ENCODE measurements at places on chromosomes 2 and 18.

GRCh38 chr2:238996331-238997136, 148.6 kb downstream of the TWIST2 start:
- DNase-seq: no peak

GRCh38 chr2:136134126-136134525, 16.2 kb upstream of the CXCR4 start:
- DNase-seq: no peak

DNA sequence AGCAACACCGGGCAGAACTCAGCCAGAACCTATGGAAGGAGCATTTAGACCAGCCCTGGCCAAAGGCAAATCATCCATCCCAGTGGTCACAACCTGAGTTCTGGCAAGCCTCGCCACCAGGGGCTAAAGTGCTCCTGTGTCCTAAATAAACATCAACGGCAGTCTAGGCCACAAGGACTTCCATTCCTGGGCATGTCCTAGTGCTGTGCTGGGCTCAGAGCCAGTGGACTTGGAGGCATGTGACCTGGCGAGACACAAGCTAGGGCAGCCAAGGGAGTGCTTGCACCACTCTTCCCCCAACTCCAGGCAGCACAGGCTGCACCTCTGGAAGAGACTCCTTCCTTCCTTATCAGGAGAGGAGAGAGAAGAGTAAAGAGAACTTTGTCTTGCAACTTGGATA, 69.0 kb downstream of the ST6GAL2 start:
- DNase-seq: no peak

GRCh38 chr2:217247476-217247875, 387.6 kb upstream of the TNP1 start:
- no peak for DNase-seq

DNA sequence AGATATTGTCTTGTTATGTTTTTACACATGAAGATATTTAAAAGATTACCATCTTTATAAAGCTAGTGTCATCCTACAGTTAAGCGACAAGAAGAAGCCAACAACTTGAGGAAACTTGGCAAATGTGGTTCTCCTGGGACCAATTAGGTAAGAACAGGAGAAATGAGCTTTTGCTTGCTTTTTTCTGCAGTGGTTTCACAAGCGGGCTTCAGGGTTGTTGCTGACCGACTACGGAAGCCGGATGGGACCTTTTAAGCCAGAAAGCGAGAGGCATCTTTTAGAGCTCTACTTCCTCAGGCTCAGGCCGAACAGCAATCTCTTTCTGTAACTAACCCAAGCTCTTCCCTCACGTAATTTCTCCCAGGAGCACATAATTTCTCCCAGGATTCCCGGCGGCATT, 256.5 kb downstream of the CNTNAP5 start:
- DNase-seq: no peak

- DNase-seq: no peak
Observed at GRCh38 chr2:126864861-126865260, 33.8 kb upstream of the TEX51 start.

DNA sequence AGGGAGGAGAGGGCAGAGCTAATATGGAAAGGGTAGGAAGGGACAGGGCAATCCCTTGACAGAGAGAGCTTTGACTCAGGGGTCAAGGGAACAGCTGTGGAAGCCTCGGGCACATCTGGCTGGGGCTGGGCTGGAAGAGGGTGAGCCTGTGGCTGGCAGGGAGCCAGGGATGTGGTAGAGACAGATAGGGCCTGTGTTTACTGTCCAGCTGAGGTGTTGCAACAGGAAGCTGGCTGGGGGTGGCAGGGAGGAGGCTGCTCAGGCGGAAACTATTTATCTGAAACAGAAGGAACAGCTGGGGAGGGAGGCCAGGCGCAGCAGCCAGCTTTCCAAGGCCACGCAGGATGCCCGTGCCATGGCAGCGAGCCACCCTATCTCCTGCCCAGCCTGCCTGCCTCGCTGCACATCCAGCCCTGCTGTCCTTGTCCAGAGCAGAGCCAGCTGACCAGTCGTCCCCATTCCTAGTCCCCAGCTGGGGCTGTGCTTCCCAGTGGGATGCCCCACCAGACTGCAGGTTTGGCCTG, 264.7 kb downstream of the CYP26B1 start:
- peak; percentile 61 for DNase-seq

- DNase-seq: no peak
Observed at GRCh38 chr2:237323656-237324055, 90.3 kb downstream of the COL6A3 start.

GRCh38 chr2:3487432-3487831, 31.9 kb downstream of the ADI1 start:
- DNase-seq: no peak

DNA sequence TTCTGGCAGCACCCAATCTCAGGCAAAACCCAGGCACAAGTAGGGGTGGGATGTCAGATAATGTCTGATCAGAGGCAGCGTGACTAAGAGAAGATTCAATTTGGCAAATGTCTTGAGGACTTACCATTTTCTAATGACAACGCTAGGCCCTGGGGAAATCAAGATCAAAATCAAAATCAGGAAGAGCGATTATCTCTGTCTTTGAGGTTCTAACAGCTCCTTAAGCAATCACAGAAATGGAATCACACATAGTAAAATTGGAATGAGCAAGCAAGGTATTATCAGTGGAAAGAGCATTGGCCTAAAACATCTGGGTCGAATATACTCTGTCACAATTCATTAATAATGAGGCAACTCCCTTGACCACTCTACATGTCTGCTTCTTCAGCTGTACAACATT, 8.6 kb upstream of the SERPINB2 start:
- no peak for DNase-seq

DNA sequence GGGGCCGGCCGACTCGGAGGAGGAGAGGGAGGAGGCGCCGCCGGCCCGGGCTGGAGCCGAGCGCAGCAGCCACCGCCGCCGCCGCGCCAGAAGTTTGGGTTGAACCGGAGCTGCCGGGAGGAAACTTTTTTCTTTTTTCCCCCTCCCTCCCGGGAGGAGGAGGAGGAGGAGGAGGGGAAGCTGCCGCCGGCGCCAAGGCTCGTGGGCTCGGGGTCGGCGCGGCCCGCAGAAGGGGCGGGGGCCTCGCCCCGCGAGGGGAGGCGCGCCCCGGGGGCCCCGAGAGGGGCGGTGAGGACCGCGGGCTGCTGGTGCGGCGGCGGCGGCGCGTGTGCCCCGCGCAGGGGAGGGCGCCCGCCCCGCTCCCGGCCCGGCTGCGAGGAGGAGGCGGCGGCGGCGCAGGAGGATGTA, 316 bp downstream of the CRIM1 start:
- DNase-seq: no peak

DNA sequence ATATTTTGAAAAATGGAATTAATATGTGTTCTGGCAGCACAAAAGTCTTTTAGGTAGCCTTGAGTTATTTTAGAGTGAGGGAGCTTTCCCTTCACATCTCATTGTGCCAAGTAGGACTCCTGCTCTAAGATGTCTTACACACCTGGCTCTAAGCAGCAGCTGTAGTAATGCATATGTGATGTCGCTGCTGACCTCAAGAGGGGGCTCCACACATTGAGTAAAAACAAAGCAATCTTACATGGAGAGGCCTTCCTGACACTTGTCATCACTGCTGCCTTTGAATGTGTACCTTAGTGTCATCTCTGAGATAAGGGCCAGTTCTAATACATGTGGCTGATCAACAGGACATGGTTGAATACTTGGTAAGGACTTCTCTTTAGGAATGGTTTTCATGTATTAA, 75.8 kb downstream of the ACTR3 start:
- DNase-seq: peak; percentile 30

- no peak for DNase-seq
Observed at GRCh38 chr2:139825726-139826125, 1045.5 kb upstream of the NXPH2 start.

DNA sequence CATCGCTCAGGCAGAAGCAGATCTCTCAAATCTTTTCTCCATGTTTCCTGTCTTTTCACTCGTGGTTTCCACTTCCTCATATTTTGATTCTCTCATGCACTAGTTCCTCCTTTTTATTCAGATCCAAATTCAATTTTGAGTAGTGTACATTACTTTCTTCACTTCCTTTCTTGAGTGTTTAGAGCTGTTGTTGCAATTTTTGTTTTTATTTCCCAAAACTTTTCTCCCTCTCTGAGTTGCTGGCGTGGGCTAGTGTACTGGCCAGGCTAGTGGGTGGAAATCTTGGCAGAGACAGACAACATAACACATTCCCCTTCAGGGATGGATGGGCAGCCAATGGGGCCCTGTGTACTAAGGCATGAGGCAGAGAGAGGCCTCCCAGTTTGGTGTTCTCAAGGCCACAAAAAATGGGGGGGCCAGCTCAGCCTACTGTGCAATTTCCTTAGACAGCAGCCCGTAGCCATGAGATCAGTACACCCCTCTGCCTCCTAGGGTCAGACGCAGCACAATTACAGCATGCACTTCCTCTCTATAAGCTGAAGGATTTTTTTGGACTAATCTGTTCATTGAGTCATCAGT, 145.1 kb upstream of the PID1 start:
- DNase-seq: no peak

- DNase-seq: no peak
Observed at GRCh38 chr2:26784570-26785234, 1.2 kb upstream of the CENPA start.

- no peak for DNase-seq
Observed at GRCh38 chr2:127721311-127721977, 20.1 kb downstream of the SFT2D3 start.

DNA sequence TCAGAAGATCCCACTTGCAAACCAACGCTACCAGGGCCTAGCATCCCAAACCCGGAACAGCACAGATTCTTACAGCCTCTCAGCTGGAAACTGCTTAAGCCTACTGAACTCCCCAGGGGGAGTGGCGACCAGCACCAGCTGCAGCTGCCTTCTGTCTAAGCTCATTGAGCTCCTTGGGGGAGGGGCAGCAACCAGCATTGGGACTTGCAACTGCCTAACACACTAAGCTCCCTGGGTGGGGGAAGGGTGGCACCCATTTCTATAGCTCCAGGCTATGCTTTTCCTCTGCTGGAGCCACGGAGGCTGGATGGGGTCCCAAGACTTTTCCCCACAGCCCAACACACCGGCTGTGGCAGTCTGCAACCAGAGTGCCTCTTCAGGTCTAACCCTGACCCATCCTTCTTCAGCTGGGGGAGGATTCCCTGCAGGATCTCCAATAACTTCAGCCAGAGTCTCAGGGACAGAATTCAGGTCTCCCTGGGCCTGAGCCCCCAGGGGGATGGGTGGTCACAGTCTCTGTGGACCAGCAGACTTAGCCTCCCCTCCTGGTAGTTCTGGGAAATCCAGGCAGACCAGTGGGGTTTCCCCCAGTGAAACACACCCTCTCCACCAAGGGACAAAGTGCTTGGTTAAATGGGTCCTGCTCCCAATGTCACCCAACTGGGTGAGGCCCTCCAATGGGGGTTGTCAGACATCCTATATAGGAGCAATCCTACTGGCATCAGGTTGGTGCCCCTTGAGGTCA, 45.9 kb upstream of the ITGA4 start:
- DNase-seq: no peak

- no peak for DNase-seq
Observed at GRCh38 chr2:112118148-112118547, 20.0 kb upstream of the FBLN7 start.

GRCh38 chr2:241539616-241540374, 18.8 kb upstream of the BOK start:
- DNase-seq: no peak

DNA sequence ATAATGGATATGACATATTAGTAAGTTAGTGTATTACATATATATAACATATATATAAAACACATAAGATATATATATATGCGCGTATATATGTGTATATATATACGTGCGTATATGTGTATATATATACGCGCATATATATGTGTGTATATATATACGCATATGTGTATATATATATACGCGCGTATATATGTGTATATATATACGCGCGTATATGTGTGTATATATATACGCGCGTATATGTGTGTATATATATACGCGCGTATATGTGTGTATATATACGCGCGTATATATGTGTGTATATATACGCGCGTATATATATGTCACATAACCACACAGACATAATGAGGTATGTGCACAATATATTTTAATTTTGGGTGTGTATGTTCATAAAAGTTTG, 327.8 kb downstream of the MEIS1 start:
- no peak for DNase-seq

- no peak for DNase-seq
Observed at GRCh38 chr18:77701977-77702376, 452.3 kb downstream of the GALR1 start.

- DNase-seq: no peak
Observed at GRCh38 chr2:68108120-68108519, 45.3 kb upstream of the C1D start.

DNA sequence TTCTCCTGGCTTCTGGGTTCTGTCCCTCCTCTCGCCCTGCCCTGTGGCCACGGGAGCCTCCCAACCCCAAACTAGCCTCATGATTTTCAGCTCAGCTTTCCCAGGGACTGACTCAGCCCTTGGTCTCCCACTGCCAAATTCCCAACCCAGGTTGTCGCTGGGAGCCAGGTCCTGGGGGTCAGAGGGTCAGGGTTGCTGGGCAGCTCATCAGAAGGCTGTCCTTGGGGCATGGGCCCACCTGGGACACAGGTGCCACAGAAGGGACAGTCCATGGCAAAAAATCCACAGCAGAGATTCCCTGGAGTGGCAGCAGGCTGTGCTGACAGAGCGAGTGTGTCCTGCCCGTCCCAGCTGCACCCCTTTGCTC, 180.4 kb downstream of the TWIST2 start:
- DNase-seq: no peak

DNA sequence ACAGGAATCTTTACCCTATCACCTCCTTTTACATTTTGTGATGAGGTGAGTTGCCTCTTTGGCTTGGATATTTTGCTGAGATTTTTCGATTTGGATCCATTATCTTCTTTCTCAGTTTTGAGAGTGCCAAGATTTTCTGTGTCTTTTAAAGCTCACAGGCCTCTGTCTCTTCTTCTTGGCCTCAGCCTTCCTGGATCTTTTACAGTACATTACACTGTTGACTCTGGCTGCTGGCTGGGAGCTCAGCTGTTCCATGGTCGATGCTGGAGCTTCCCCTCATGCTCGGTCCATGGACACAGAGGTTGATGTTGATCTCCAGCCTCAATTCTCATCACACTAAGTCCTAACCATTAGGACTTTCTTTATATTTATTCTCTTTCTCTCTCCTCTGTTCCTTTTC, 332.8 kb upstream of the UBE2E3 start:
- no peak for DNase-seq

DNA sequence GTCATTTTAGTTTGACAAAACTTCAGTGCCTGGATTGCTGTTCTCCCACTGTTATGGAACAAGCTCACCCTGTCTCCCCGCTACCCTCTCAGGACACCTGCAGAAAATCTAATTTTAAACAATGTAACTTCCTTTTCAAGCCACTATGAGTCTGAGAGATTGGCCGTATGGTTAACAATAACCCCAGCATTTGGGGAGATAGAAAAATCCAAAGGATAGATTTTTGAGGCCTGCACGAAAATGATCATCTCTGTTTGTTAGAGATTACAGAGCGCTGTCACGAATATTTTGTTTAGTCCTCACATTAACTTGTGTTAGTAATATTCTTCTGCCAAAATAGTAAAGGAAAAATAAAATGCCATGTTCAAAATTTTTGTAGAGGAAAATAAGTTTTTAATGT, 24.7 kb downstream of the CAB39 start:
- DNase-seq: no peak

GRCh38 chr18:13428319-13428718, 209.8 kb downstream of the LDLRAD4 start:
- no peak for DNase-seq

- peak; percentile 80 for DNase-seq
Observed at GRCh38 chr2:72887032-72887739, at the start of gene SPR. TSS of gene SPR (plus strand) at chr2:72887408. CDS start at chr2:72887433, 25 bp downstream.

Measured in LoVo (cell line).